ENCODE measurements at places on chromosomes 6 and 20.

DNA sequence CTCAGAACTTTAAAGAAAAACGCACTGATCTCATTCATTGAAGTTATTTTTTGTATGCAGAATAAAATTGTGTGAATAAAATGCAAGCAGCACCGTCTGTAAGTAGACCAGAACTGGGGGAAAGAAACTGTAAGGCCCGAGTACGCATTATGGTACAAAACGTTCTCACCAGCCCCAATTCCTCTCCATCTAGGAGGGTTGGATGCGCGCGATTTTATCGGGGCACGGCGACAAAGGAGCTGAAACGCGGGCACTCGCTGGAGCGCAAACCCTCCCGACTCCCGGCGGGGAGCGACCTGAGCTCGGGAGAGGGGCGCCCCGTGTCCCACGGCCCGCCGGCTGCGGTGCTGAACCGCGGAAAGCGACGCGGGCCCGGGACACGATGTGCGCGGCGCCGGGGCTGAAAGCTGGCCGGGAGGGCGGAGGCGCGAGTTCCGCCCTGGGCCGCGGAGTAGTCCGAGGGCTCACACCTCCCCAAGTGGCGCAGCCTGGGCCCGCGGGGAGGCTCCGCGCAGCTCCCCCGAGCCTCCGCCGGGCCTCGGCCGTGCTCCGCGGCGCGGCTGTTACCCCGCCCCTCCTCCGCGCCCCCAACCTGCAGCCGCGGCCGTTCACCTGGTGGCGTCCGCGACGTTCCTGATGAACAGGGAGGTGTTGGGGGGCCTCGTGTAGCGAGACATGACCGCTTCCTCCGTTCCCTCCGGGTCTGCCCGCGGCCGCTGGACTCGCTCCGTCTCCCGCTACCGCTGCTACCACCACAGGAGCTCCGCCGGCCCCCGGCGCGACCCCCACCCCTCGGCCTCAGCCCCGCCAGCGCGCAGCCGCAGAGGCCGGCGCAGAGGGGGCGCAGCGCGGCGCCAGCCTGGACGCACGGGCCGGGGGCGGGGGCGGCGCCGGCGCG lies at the start of gene SRSF12:
Gene SRSF12 (minus strand): TSS at position 861 of the 898 bp plus-strand sequence. CDS start 184 bp downstream, at position 677.
- no peak for DNase-seq

GRCh38 chr6:170128346-170128745 lies 162.5 kb downstream of the DLL1 start:
- DNase-seq = no peak

DNA sequence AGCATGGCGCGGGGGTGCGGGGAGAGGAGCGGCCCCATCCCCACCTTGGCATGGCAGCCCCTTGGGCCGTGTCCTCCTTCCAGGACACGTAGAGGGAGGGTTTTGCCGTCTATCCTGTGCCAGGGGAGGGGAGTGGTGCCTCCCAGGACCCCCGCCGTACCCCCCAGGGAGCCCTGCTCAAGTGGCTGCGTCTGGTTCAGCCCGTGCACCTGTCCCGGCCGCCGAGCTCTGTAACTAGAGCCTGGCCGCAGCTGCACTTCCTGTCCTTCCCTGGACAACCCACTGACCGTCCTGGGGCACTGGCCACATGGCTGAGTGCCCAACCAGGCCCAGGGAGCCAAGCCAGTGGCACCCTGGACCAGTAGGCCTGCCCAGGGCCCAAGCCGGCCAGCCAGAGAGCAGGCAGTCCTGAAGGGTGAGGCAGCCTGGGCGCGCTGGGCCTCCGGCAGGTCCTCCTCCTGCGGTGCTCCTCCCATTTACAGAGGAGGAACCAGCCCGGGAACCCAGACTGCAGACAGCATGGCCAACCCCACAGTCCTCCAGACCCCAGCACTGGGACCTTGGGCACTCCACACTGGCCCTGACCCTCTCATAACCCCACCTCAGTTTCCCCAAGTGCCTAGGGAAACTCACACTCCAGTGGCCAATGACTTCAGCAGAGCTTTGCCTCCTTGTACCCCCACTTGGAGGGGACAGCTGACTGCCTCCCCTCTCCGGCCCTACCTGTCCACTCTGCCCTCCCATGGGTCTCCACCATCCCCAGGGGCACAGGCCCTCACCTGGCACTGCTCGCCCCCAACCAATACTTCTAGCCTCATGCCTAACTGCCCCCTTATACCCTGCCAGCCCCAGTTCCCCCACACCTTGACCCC lies 8.7 kb downstream of the LAMA5 start:
- DNase-seq = no peak

DNA sequence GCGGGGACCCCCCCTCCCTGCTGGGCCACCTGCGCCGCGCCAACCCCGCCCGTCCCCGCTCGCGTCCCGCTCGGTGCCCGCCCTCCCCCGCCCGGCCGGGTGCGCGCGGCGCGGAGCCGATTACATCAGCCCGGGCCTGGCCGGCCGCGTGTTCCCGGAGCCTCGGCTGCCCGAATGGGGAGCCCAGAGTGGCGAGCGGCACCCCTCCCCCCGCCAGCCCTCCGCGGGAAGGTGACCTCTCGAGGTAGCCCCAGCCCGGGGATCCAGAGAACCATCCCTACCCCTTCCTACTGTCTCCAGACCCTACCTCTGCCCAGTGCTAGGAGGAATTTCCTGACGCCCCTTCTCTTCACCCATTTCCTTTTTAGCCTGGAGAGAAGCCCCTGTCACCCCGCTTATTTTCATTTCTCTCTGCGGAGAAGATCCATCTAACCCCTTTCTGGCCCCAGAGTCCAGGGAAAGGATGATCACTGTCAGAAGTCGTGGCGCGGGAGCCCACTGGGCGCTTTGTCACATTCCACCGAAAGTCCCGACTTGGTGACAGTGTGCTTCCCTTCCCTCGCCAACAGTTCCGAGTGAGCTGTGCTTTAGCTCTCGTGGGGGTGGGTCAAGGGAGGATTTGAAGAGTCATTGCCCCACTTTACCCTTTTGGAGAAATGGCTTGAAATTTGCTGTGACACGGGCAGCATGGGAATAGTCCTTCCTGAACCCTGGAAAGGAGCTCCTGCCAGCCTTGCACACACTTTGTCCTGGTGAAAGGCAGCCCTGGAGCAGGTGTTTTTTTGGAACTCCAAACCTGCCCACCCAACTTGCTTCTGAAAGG lies 2.1 kb downstream of the VEGFA start:
- DNase-seq = no peak

DNA sequence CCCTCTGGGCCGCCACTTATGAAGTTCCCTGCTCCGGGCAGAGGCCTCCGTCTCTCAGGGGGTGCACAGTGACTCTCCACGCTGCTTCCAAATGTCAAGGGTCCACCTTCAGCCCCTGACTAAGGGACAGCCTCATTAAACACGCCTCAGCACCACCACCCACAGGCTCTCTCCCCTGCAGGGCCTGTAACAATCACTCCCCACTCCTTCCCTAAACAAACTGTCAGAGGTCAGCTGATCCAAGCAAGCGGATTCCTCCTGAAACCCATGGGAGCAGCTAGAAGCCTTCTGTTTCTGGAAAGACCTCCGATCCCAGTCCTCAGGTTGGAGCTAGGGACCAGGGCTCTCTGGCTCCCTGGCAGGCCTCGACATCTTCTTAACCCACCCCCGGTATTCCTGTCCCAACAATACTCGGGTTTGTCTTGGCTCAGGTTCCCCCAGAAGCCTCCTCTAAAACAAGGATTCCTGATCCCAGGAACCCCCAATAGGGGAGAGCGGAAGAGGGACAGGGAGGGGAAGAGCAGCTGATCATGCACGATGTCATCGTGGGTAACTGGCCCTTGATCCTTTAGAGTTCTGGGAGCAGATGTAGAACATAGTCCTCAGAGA lies 181.0 kb downstream of the ZNF217 start:
- DNase-seq = no peak

All from GM12864 (cell line).